ENCODE measurements at places on chromosomes 3 and 15. TPM values are rescaled to one million over a fixed set of nuclear protein-coding genes. Genes with fewer than 3 reads are reported as not detected.

Gene NT5DC2
- 229 TPM for total RNA-seq

Gene LTF
- not detected for total RNA-seq

Gene HRG
- not detected for total RNA-seq

Gene COL8A1
- total RNA-seq = 60.5 TPM

Gene BRPF1
- 15.2 TPM for total RNA-seq

Gene SLC28A2
- total RNA-seq = not detected

Gene LYZL4
- total RNA-seq = not detected

Gene PLA2G4D
- total RNA-seq = not detected

Gene THSD4
- total RNA-seq = 73.5 TPM

Gene CORO2B
- total RNA-seq = 13.5 TPM

All from epithelial cell of proximal tubule (primary cell).